SK-N-SH (cell line): ENCODE measurements at places on chromosomes 7 and 10. TPM values are rescaled to one million over a fixed set of nuclear protein-coding genes. Genes with fewer than 3 reads are reported as not detected.

DNA sequence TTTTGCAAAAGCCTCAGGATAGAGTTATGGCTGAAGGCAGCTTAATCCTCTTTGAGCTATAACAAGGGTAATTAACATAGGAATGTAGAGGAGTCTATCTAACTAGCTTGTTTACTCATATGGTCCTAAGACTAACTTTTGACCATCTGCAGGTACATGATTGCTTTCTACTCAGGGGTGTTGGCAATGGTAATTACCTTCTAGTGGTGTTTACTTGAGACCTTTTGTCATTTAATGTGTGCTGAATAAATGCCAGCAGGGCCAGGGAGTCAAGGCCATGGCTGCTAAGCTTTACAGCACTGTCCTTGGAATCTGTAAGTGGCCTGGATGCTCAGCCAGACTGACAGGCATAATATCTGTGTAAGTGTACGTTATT, 1325.0 kb downstream of the XPNPEP1 start:
- H3K4me1 ChIP-seq: peaks cover 6% of the 10 kb centered on the region; the same call in 1 of the 2 replicates
- no peak overlapping the region for H3K4me3 ChIP-seq
- H3K27me3 ChIP-seq: no peaks in the 10 kb centered on the region
- H3K36me3 ChIP-seq: no peaks in the 10 kb centered on the region

GRCh38 chr10:103710490-103710889, 144.9 kb downstream of the SH3PXD2A start:
- H3K27ac ChIP-seq: no peak overlapping the region
- H3K27me3 ChIP-seq: no peaks in the 10 kb centered on the region
- no peak for DNase-seq

- H3K4me3 ChIP-seq: no peak overlapping the region
- no peaks in the 10 kb centered on the region for H3K27me3 ChIP-seq
- H3K4me1 ChIP-seq: no peaks in the 10 kb centered on the region
- no peaks in the 10 kb centered on the region for H3K36me3 ChIP-seq
Observed at GRCh38 chr7:5549096-5549763, 125.6 kb upstream of the TNRC18 start.

The AGR2 gene
- not detected in 2 replicates for polyA plus RNA-seq

The OPN1SW gene
- 0.05 TPM in 1 of 2 replicates, not detected in the other for polyA plus RNA-seq

DNA sequence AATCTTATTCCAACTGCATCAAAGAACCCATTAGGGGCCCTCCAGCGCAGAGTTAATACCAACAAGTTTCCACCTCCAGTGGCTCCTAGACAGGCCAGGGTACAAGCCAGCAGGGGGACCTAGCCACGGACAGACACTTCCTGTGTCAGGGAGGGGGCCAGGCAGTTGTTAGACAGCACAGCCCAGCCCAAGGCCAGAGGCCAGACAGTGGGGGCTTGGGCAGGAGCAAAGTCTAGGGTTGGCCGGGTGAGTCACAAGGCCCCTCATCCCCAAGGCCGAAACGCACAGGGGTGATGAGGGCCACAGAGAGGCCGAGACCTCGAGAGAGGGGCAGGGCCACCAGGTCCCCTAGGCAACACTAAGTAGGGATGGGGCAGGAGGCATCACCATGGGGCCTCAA, 19.3 kb upstream of the OPTN start:
- H3K27me3 ChIP-seq: no peaks in the 10 kb centered on the region
- no peak overlapping the region for H3K4me3 ChIP-seq

- no peak overlapping the region for H3K4me3 ChIP-seq
- peaks cover 38% of the 10 kb centered on the region for H3K36me3 ChIP-seq
- peaks cover 13% of the 10 kb centered on the region for H3K4me1 ChIP-seq
- DNase-seq: no peak
- no peaks in the 10 kb centered on the region for H3K27me3 ChIP-seq
Observed at GRCh38 chr7:44465490-44465889, 25.0 kb downstream of the NUDCD3 start.

DNA sequence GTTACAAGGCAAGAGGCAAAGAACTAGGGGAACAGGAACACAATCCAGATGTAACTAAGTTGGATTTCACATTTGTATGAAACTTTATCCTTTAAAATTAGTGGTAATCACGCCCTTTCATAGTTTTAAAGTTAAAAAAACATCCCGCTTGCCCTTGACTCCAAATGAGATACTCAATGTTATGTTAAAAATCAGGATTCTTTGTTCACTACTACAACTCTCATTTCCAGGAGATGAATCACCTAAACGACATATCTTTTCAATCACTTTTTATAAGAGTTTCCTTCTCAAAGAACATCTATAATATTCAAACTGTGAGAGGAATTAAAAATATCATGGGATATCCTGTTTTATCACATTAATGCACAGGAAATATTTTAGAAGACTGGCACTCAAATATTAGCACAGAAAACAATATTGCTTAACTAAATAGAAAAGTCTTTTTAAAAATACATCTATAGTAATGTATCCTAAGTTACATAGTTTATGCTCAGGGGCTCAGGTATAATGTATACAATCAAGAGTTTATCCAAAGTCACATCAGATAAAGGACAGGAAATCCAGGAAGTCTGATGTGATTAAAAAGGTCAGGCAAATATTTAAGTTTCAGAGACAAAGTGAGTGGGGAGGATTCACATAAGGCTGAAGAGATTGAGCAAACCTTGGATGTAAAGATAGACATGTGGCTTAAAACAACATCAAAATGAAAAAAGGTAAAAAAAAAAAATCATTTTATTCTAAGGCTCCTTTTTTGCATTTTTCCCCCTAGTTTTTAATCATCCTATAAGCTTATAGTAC, 41.9 kb downstream of the CADPS2 start:
- H3K4me1 ChIP-seq: peaks cover 6% of the 10 kb centered on the region; the same call in 1 of the 2 replicates
- no peaks in the 10 kb centered on the region for H3K36me3 ChIP-seq
- no peak overlapping the region for H3K4me3 ChIP-seq
- no peak overlapping the region for H3K27ac ChIP-seq
- no peaks in the 10 kb centered on the region for H3K27me3 ChIP-seq

The FAM241B gene
- polyA plus RNA-seq: 16.0 and 19.2 TPM in 2 replicates

DNA sequence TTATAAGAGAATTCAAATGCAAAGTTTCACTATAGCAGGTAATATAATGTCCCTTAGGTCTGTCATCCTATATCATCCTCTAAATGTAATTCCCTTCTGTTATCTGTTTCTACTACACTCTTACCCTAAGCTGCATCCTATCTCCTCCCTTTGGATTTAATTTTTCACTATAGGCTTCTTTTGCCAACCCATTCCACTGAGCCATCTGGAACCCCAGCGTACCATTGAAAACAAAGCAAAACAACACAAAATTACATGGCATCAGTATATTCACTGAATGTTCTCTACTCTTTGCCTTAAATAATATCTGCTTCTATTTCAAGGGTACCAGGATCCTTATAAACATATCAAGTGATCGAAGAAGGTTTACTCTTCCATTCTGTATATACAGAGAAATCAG, 1530.2 kb upstream of the LRRTM3 start:
- H3K36me3 ChIP-seq: no peaks in the 10 kb centered on the region
- DNase-seq: no peak
- no peaks in the 10 kb centered on the region; the same call in 1 of the 2 replicates for H3K4me1 ChIP-seq

The RNF148 gene
- not detected in 2 replicates for polyA plus RNA-seq

The CPA1 gene
- 0.05 and 0.24 TPM in 2 replicates for polyA plus RNA-seq

DNA sequence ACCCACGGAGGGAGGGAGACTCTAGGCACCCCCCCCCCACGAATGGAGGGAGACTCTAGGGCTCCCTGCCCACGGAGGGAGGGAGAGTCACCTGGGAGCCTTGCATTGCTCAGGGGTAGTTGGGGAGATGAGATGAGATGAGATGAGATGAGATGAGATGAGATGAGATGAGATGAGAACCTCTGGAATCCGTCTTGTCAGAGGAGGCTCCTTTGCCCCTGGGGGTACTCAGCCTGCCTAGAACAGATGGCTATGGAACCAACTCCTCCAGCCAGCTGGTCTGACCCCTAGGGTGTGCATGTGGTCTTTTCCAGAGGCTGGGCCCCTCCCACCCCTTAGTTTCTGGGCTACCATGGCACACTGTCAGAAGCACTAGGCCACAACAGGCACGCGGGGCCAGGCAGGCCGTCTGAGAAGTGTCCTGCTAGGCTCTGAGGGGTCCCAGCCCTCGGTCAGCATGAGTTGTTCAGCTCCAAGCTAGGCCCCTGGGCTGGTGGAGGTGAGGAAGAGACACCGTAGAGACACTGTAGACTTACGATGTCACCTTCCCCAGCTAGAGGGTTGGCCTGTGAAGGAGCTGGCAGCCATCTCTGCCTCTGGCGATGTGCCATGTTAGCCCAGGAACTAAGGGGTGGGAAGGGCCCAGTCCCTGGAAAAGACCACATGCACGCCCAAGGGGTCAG, 8.8 kb downstream of the TSPAN15 start:
- no peak overlapping the region for H3K4me3 ChIP-seq
- peak; percentile 39 for DNase-seq
- no peaks in the 10 kb centered on the region for H3K36me3 ChIP-seq
- H3K4me1 ChIP-seq: peaks cover 18% of the 10 kb centered on the region; the same call in 1 of the 2 replicates

DNA sequence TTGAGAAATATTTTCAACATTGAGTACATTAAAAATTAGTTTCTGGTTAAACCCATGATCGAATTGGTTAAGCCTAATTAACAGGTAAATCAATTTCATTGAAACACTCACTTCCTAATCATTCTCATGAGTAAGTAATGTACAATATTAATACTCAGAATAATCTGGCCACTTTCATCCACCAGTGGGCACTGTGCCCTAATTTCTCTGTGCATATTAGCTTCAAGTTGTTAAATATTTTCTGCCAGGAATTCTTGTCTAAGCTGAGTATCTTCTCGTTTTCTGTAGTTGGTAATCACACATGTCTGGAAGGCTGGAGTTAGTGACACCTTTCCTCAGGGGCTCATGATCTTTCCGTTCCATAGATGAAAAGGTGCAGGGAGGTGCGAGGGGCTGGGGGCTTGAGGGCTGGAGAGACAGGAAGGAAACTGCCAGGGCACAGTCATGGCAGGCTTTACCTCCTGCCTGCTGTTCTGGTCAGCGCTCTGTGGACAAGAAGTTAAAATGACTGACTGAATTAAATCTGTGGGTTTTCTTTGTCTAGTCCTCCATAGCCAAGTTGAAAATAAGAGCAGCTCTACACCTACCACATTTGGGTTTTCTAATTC, 71.9 kb downstream of the WIPF3 start:
- H3K36me3 ChIP-seq: no peaks in the 10 kb centered on the region
- H3K27ac ChIP-seq: no peak overlapping the region
- H3K4me1 ChIP-seq: no peaks in the 10 kb centered on the region
- H3K27me3 ChIP-seq: no peaks in the 10 kb centered on the region

DNA sequence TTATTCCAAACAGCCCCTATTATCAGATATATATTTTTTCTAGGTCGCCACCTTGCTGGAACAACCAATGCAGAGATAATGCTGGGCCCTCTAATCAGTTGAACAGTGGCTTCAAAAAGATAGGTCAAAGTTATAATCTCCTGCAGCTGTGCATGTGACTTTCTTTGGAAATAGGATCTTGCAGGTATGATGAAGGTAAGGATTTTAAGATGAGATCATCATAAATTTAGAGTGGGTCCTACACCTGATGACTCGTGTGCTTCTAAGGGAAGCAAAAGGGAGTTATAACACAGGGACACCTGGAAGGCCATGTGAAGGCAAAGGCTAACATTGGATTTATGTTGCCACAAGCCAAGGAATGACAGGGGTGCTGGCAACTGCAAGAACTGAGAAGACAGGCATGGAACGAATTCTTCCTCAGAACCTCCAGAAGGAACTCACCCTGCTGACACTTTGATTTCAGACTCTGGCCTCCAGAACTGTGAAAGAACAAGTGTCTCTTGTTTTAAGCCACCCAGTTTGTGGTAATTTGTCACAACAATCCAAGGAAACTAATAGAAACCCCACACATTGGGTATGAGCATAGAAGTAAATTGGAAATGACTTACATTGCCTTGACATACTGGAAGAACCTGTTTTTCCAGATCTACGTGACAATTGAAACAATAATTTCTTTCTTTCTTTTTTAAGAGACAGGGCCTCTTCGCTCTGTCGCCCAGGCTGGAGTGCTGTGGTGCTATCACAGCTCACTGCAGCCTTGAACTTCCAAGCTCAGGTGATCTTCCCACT, 34.4 kb downstream of the CCDC71L start:
- H3K27me3 ChIP-seq: no peaks in the 10 kb centered on the region; the same call in 1 of the 2 replicates
- H3K27ac ChIP-seq: no peak overlapping the region
- no peaks in the 10 kb centered on the region for H3K4me1 ChIP-seq
- no peak for DNase-seq
- no peak overlapping the region for H3K4me3 ChIP-seq

GRCh38 chr10:124621637-124622036, 122.5 kb downstream of the FAM53B start:
- H3K36me3 ChIP-seq: peaks cover 10% of the 10 kb centered on the region; the same call in 1 of the 2 replicates
- no peaks in the 10 kb centered on the region for H3K27me3 ChIP-seq
- no peak for DNase-seq
- H3K27ac ChIP-seq: no peak overlapping the region
- no peak overlapping the region for H3K4me3 ChIP-seq

The ZNF467 gene
- polyA plus RNA-seq: 2.6 and 4.1 TPM in 2 replicates

DNA sequence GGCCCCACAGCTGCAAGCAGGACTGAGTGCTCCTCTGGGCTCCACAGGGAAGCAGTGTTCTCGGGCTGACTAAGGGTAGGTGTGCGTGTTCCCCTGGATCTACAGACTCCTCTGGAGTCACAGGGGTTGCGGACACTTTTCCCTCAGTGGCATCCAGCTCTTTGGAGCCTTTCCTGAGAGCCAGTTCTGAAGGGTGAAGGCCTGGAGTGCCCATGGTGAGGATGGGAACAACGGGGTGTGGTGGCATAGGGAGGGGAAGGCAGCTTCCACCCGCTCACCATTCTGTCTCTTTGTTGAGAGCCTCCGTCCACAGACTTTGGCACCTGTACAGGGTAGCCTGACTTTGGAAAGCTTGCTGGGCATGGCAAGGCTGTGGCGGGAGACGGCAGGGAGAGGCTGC, 104.1 kb upstream of the PCBD1 start:
- H3K36me3 ChIP-seq: no peaks in the 10 kb centered on the region
- no peak overlapping the region for H3K4me3 ChIP-seq
- peaks cover 16% of the 10 kb centered on the region for H3K27me3 ChIP-seq
- DNase-seq: no peak
- H3K4me1 ChIP-seq: no peaks in the 10 kb centered on the region

The C10orf105 gene
- not detected in 2 replicates for polyA plus RNA-seq

- DNase-seq: no peak
- H3K27me3 ChIP-seq: no peaks in the 10 kb centered on the region
- H3K27ac ChIP-seq: no peak overlapping the region; the same call in 1 of the 2 replicates
- no peaks in the 10 kb centered on the region for H3K4me1 ChIP-seq
- H3K4me3 ChIP-seq: no peak overlapping the region
Observed at GRCh38 chr7:4286351-4286750, 395.7 kb upstream of the FOXK1 start.

- no peaks in the 10 kb centered on the region; the same call in 1 of the 2 replicates for H3K4me1 ChIP-seq
- H3K27me3 ChIP-seq: no peaks in the 10 kb centered on the region
- no peak overlapping the region for H3K4me3 ChIP-seq
- H3K36me3 ChIP-seq: no peaks in the 10 kb centered on the region
- H3K27ac ChIP-seq: no peak overlapping the region
Observed at GRCh38 chr10:4053940-4054339, 268.9 kb upstream of the KLF6 start.

- peaks cover 96% of the 10 kb centered on the region; the same call in 1 of the 2 replicates for H3K4me1 ChIP-seq
- H3K27ac ChIP-seq: no peak overlapping the region
- no peak overlapping the region for H3K4me3 ChIP-seq
- no peaks in the 10 kb centered on the region for H3K36me3 ChIP-seq
- H3K27me3 ChIP-seq: no peaks in the 10 kb centered on the region
Observed at GRCh38 chr10:79106256-79107050, 37.7 kb downstream of the ZMIZ1 start.
